ENCODE measurements at places on chromosomes 13 and 19.

- DNase-seq, result no peak
These were observed 45.3 kb downstream of the ZNF729 start for GRCh38 chr19:22331521-22331920.

DNA sequence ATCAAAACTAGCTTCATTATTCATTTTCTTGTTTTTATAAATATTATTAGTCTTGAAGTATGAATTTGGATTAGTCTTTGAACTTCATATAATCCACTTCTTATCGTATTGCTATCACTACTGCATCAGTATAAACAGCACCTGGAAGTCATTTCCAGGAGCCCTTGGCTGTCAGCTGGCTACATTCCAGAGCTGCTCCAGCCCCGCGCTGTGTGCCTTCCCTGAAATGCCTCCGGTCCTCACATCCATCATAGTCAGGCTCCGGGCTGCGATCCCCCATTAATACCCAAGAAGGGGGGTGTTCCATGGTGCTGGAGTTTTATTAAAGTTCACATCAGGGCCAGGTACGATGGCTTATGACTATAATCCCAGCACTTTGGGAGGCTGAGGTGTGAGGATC lies 124.3 kb upstream of the GJB6 start:
- DNase-seq, result no peak

DNA sequence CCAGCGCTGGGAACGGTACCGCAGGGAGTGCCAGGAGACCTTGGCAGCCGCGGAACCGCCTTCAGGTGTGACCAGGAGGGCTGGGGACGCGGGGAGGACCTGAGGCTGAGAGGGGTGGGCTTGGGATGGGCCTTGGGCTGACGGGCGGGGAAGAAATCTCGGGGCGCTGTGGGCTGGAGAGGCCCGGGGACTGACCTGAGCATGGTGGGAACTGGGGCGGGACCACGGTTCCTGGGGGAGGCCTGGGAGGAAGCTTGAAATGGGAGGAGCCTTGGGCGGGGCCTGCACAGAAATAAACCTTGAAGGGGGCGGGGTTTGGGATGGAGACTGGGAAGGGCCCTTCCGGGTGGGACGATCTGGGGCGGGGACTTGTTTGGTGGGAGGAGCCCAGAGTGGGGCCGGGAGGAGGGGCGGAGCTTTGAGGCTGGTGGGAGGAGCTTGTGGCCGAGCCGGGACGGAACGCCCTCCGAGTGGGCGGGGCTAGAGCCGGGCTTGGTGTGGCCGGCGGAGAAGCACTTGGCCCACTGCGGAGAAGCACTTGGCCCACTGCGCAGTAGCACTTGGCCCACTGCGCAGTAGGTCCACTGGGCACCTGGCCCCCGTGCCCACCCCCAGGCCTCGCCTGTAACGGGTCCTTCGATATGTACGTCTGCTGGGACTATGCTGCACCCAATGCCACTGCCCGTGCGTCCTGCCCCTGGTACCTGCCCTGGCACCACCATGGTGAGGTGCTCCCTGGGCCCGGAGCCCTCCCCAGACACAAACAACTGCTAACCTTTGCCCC lies 2.8 kb downstream of the GIPR start:
- DNase-seq, result peak; percentile 81

GRCh38 chr19:13401388-13401787 lies 104.9 kb downstream of the CACNA1A start:
- no peak for DNase-seq

DNA sequence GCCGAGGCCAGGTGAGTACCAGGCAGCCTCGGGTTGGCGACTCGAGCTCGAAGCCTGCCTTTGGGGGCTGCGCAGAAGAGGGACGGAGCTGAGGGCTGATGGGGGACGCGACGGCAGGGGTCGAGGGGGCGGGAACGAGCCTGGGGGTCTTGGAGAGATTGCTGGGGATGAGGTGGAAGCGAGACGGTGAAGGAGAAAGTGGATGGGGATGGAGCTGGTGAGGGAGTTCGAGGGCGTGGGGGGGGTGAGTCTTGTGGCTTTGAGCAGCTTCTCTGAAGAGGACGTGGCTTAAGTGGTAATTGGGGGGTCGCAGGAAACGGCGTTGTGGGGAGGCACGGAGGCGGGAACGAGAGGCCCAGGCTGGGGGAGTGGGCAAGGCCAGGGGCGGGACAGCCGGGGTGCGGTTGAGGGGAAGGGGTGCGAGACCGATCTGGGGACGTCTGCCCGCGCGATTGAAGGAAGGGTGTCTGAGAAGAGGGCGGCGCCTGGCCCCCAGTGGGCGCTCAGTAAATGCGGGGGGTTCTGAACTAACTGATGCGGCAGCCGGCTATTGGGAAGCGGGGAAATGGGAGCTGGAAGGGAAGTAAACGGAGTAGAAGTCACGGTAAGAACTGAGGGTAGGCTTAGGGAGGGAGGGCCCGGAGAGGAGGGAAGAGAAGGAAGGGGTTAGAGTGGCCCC lies 426 bp downstream of the MYO9B start:
- peak; percentile 25 for DNase-seq
